Progenitor cell of endocrine pancreas (in vitro differentiated cells): ENCODE measurements at places on chromosomes 5 and 9. TPM values are rescaled to one million over a fixed set of nuclear protein-coding genes. Genes with fewer than 3 reads are reported as not detected.

GRCh38 chr5:38755181-38755580, 90.6 kb upstream of the OSMR start:
- H3K4me3 ChIP-seq: no peak overlapping the region
- DNase-seq: no peak
- H3K27me3 ChIP-seq: peaks cover 10% of the 10 kb centered on the region
- peaks cover 2% of the 10 kb centered on the region for H3K4me1 ChIP-seq
- H3K27ac ChIP-seq: no peak overlapping the region

Gene TMEM232
- total RNA-seq: 7.1 and 8.4 TPM in 2 replicates

GRCh38 chr9:109483744-109484429, 14.2 kb downstream of the PTPN3 start:
- H3K4me3 ChIP-seq: no peak overlapping the region
- H3K4me1 ChIP-seq: no peaks in the 10 kb centered on the region
- H3K36me3 ChIP-seq: no peaks in the 10 kb centered on the region
- H3K27me3 ChIP-seq: peaks cover 12% of the 10 kb centered on the region
- H3K27ac ChIP-seq: no peak overlapping the region

DNA sequence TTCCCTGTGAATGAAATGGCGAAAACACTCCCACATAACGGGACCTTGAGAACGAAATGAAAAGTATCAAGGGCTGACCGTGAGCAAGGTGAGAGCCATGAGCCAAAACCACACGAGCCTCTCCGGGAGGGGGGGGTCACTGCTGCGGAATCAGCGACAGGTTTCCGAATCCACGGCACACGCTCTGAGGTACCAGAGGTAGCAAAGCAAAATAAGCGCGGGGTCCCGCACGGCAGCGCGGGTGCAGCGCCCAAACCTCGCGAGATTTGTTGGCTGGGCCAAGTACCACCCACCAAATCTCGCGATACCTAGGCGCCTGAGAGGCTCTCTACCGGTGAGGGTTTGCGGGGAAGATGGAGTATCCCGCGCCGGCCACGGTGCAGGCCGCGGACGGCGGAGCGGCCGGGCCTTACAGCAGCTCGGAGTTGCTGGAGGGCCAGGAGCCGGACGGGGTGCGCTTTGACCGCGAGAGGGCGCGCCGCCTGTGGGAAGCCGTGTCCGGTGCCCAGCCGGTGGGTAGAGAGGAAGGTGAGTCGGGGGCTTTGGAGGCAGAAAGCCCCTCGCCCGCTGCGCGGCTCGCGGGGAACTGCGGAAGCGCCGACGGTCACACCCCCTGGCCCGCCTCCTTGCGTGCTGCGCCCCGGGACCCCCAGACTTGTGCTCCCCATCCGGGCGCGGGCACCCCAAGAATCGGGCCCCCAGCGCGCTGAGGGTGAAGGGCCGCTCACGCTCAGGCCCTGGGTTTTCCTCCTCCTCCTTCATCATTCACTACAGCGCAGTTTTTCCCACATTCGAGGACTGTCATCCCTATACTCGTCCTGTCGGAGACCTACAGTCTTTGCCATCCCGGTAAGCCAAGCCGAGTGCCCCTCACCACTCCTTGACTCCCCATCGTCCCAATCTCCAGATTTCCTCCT, at the start of gene ZNF346:
Gene ZNF346 (plus strand): TSS at position 311 of the 917 bp plus-strand sequence. CDS start 43 bp downstream, at position 354.
- peaks cover 16% of the 10 kb centered on the region for H3K4me1 ChIP-seq
- H3K4me3 ChIP-seq: peak within 1 kb of the TSS; percentile 99
- peak; percentile 91 for DNase-seq
- H3K36me3 ChIP-seq: peaks cover 6% of the 10 kb centered on the region
- H3K27me3 ChIP-seq: no peaks in the 10 kb centered on the region
- peak within 1 kb of the TSS; percentile 98 for H3K27ac ChIP-seq

Gene EQTN
- total RNA-seq: 1.1 and 1.4 TPM in 2 replicates

- H3K4me1 ChIP-seq: peaks cover 6% of the 10 kb centered on the region
- H3K27ac ChIP-seq: no peak overlapping the region
- H3K27me3 ChIP-seq: peaks cover 25% of the 10 kb centered on the region
- H3K36me3 ChIP-seq: no peaks in the 10 kb centered on the region
Observed at GRCh38 chr9:86112057-86112456, 12.7 kb upstream of the GOLM1 start.

GRCh38 chr9:114154600-114155102, 686 bp upstream of the COL27A1 start:
- no peak for DNase-seq
- peak overlapping the region; percentile 85 for H3K4me3 ChIP-seq
- H3K4me1 ChIP-seq: peaks cover 29% of the 10 kb centered on the region

GRCh38 chr5:134813407-134813806, 32.4 kb upstream of the C5orf24 start:
- no peak for DNase-seq
- no peak overlapping the region for H3K27ac ChIP-seq
- no peaks in the 10 kb centered on the region for H3K4me1 ChIP-seq
- H3K27me3 ChIP-seq: no peaks in the 10 kb centered on the region

- no peak overlapping the region for H3K27ac ChIP-seq
- H3K27me3 ChIP-seq: peaks cover 10% of the 10 kb centered on the region
- no peak overlapping the region for H3K4me3 ChIP-seq
- no peaks in the 10 kb centered on the region for H3K4me1 ChIP-seq
Observed at GRCh38 chr5:148923023-148923422, 96.6 kb downstream of the ADRB2 start.

- H3K36me3 ChIP-seq: no peaks in the 10 kb centered on the region
- no peak overlapping the region for H3K4me3 ChIP-seq
- no peak overlapping the region for H3K27ac ChIP-seq
Observed at GRCh38 chr9:92173318-92173717, 58.1 kb upstream of the SPTLC1 start.

DNA sequence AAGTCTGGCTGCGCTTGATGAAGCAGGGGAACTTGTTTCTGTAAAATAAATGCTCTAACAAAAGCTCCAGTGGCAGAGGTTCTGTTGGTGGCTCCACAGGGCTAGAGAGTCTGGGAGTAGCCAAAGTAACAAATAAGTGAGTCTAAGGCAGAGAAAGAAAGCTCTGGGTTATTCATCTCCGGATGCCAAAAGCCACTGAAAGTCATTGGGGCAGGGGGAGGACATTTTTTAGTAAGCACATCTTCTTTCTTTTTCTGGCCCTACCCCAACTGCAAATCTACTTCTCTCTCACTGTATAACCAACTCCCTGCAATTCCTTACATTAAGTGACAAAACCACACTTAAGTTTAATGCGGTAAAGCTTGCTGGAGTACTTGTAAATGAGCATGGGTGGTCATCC, 141.6 kb downstream of the INSYN2B start:
- no peaks in the 10 kb centered on the region for H3K4me1 ChIP-seq
- H3K27me3 ChIP-seq: peaks cover 23% of the 10 kb centered on the region
- no peak overlapping the region for H3K27ac ChIP-seq
- H3K36me3 ChIP-seq: no peaks in the 10 kb centered on the region

- no peak for DNase-seq
- H3K36me3 ChIP-seq: no peaks in the 10 kb centered on the region
- H3K4me1 ChIP-seq: peaks cover 24% of the 10 kb centered on the region
- no peak overlapping the region for H3K27ac ChIP-seq
- H3K4me3 ChIP-seq: no peak overlapping the region
Observed at GRCh38 chr5:12272389-12272788, 368.1 kb upstream of the CTNND2 start.
